ENCODE measurements at places on chromosomes 16 and 17. TPM values are rescaled to one million over a fixed set of nuclear protein-coding genes. Genes with fewer than 3 reads are reported as not detected.

HBQ1 gene
- 0.34 TPM for total RNA-seq

SOX15 gene
- total RNA-seq = 0.14 TPM

QPRT gene
- 0.28 TPM for total RNA-seq

FOXO3B gene
- total RNA-seq = 3.0 TPM

DNASE1L2 gene
- total RNA-seq = 0.56 TPM

RASL10B gene
- total RNA-seq = 0.09 TPM

OR3A3 gene
- total RNA-seq = not detected

ITGB3 gene
- 116 TPM for total RNA-seq

G6PC1 gene
- not detected for total RNA-seq

CEP95 gene
- total RNA-seq = 23.1 TPM

MYL11 gene
- not detected for total RNA-seq

KRTAP9-7 gene
- not detected for total RNA-seq

- DNase-seq = peak; percentile 39
Measured at GRCh38 chr17:38750312-38751121, 2.0 kb upstream of the PSMB3 start.

DNA sequence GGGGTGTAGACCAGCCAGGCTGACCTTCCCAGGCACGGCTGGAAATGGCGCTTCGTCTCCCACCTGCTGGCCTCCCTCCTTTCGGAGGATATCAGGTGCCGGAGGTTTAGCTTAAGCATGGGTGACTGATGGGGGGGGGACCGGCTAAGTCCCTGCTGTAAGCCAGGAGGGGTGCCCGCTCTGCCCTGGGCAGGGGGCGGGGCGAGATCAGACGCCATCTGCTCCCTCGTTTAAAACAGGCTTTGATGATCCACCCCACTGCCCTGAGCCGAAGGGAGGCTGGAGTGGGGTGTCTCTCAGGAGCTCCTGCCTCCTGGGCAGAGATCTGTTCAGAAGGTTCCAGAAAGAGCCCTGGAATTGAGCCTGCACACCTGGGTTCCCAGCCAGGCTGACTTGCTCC is 26.0 kb downstream of the C16orf74 start:
- DNase-seq = no peak

DNA sequence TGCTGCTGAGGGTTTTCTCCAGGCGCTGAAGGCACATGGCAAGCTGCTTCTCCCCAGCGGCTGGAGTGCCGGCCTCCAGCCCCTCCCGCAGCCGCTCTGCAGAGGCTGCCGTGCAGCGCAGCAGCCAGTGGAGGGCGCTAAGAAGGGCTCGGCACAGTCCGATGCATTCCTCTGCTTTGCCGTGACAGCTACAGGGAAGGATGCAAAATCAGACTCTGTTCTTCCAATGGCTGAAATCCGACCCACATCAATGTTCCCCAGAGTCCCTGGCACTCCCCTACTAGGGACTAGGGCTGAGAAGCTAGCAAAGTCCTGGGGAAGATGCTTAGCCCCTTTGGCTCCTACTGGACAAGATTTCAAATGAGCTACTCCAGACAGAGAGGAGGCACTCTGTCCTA is 19.0 kb downstream of the MED24 start:
- peak; percentile 76 for DNase-seq

DNA sequence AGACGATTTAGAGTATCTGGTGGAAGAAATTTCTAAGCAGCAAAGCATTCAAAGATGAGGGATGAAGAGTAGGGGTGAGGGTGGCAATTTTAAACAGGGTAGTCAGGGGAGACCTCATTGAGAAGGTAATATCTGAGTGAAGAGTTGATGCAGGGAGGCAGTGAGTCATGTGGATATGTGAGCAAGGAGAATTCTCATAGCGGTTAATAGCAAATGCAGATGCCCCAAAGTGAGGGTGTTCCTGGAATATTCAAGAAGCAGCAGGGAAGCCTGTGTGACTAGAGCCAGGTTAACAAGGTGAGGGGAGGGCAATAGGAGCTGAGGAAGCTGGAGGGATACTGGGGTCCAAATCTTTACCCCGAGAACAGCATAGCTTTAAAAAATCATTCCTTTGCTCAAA is 114.3 kb downstream of the SPACA3 start:
- no peak for DNase-seq

- DNase-seq = no peak
Measured at GRCh38 chr17:10156948-10157607, 41.3 kb downstream of the GAS7 start.

DNA sequence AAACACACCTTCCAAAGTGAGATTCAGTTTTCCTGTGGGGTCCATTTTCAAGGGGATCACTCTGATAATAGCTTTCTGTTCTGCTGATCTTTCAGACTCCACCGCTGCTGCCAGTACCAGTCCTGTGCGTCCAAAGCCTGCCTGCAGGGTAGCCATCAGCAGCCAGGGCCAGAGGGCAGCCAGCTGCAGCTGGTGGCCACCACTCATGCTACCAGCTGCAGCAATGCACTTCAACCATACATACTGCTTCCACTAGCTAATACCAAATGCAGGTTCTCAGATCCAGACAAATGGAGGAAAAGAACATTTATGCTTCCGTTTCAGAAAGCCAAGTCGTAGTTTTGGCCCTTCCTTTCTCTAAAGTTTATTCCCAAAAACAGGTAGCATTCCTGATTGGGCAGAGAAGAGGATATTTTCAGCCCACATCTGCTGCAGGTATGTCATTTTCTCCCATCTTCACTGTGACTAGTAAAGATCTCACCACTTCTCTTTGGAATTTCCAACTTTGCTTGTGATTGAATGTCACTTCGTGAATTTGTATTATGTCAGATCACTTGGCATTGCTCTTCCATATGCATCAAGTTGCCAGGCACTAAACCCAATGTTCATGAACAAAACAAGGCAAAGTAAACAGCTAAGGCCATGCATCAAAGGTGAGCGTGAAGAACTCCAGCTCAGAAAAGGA is 1.8 kb downstream of the RNF43 start:
- no peak for DNase-seq

- DNase-seq = peak; percentile 76
Measured at GRCh38 chr16:85715169-85716021, 26.6 kb upstream of the GINS2 start.

DNA sequence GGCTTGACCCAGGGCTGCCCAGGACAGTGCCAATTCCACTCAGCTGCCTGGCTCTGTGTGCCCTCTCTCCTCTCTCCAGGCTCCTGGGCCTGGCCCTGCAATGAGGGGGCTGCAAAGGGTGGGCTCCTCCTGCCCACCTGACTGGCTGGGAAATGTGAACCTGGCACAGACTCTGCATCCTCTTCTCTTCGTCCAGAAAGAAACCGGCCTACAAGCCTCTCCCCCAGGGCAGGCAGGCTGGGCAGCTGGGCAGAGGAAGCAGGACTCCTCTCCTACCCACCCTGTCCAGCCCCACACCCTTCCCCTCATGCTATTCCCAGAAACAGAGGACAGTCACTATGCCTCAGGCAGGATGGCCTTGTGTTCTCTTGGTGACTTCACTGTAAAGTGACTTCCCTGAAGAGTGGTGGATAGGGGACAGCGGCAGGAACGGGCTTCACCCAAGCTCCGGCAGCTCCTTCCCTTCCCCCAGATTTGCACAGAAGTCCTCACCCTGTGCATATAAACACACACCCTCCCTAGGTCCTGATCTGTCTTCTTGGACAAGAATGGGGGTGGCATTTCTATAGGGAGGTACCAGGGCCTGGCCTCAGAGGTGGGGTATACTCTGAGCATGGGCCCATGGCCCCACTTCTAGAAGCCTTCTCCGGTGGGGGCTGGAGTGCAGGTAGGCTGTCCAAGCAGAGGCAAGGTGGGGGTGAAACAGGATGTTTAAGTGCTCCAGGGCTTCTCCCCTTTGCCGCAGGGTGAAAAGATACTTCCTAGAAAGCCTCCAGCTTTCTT is 4.9 kb upstream of the STAT5A start:
- no peak for DNase-seq

GRCh38 chr17:59863616-59864015 is 29.1 kb downstream of the TUBD1 start:
- DNase-seq = no peak

DNA sequence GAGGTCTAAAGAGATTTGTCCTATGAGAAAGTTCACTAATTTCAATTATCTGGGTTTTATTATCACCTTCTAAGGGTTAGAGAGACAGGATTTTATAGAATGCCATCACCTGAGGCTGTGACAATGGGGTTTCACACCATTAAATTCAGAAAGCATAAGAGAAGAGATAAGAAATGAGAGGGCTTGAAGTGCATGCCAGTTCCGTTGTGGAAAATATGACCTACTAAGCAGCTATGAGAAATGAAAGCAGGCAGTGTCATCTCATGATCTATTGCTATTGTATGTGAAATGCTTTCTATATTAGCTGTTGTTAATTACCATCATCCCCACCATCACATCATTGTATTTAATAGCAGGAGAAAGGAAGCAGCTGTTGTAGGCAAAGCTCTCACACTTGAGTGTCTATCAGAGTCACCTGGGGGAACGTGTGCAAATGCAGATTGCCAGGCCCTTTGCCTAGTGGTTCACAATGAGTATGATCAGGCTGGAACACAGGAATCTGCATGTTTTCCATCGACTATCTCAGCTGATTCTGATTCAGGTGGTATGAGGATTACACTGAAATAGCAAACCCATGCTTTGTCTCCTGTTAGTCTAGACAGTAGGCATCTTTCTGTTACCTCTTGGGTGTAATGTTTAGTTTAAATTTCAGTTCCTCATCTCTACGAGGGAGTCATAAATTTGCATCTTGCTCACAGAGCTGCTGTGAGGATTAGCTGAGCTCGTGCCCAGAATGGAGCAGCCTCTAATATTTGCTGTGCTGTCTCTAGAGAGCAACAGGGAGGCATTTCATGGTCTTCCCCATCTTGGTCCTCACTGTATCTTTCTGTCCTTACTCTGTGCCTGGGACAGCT is 256.4 kb downstream of the CDH13 start:
- peak; percentile 22 for DNase-seq

DNA sequence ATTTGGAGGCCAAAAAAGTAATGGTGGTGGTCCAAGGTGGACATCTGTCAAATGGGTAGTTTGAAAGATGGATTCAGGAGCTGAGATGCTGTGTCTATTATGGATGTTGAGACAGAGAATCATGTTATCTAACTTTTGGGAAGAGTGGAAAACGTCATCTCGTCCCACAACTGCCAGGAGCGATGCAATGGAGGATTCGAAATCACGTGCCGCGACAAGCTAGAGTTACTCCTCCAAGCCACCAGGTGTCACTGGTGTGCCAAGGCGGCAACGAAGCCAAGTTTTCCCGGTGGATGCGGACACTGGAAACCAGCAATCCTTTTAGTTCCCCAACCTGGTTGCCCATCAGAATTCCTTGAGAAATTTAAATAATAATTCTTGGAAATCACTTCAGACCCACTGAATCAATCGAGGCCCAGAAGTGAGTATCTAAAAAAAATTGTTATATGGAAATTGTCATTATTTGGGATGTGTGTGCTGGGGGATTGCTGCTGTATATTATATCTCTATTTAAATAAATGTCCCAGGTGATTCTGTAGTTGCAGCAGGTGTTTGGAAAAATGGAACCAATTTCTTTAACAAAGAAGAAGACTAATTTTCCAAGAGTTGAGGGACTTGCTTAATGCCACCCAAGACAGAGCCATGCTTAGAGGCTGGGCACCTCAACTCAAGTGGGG is 206.1 kb downstream of the HAPSTR1 start:
- peak; percentile 15 for DNase-seq
